ENCODE measurements at places on chromosomes 4 and X. TPM values are rescaled to one million over a fixed set of nuclear protein-coding genes. Genes with fewer than 3 reads are reported as not detected.

SCML2 gene
- polyA plus RNA-seq: 7.9 TPM

CT83 gene
- polyA plus RNA-seq: not detected

PF4V1 gene
- not detected for polyA plus RNA-seq

YY2 gene
- 1.3 TPM for polyA plus RNA-seq

ZNF711 gene
- polyA plus RNA-seq: 33.9 TPM

CPLX1 gene
- polyA plus RNA-seq: 24.2 TPM

RBM46 gene
- 0.05 TPM for polyA plus RNA-seq

SPINK2 gene
- not detected for polyA plus RNA-seq

PTTG2 gene
- polyA plus RNA-seq: not detected

TCEAL6 gene
- polyA plus RNA-seq: 13.1 TPM

DNA sequence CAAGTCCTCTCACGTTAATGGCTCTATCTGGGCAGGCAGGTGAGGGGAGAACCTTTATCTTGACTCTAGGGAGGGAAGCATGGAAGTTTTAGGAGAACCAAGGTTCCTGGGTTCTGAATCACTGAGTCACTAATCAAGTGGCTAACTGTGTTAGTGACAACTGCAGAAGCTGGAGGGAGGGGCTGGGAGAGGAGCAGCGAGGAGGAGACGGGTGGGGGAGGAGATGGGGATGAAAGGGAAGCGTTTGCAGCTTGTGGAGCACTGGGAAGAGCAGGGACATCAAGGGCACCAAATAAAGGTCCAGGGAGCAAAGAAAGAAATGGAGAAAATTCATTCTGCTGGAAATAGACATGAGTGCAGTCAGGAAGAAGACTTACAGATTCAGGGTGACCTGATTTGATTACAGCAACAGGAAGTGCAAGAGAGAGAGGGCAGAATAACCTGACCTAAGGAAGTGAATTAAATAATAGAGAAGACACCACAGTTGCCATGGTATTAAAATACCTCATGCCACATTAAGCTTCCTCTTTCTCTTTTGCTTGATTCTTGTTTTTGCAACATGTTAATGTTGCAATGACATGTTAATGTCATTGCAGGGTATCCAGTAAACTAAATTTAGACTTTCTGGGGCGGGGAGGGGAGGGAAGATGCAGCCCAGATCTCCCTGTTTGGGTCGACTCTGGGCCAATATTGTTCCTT is 4.5 kb upstream of the SETD7 start:
- DNase-seq: peak; percentile 63

GRCh38 chrX:19156186-19156585 is 33.9 kb upstream of the ADGRG2 start:
- no peak for DNase-seq

GRCh38 chrX:115616943-115617563 is 56.1 kb downstream of the PLS3 start:
- DNase-seq: no peak

DNA sequence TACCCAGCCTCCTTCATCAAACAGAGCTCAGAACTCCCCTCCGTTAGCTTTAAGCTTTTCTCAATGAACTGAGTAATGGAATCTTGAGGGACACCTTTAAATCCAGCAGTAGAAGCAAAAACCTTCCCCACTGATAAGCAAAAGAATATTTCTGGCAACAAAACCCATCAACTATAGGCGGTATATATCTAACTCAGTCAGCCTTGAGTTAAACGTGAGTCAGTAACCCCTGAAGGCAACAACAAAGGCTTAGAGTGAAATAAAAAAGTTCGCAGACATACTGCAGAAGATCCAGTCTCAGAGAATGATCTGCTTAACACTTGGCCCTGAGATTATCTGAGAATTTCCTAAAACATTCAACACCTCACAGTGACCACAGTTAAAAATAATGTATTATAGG is 77.2 kb downstream of the DMD start:
- DNase-seq: no peak

GRCh38 chrX:153793291-153793690 is 884 bp downstream of the IDH3G start:
- no peak for DNase-seq

GRCh38 chrX:123175366-123176122 is 8.5 kb upstream of the GRIA3 start:
- DNase-seq: no peak

DNA sequence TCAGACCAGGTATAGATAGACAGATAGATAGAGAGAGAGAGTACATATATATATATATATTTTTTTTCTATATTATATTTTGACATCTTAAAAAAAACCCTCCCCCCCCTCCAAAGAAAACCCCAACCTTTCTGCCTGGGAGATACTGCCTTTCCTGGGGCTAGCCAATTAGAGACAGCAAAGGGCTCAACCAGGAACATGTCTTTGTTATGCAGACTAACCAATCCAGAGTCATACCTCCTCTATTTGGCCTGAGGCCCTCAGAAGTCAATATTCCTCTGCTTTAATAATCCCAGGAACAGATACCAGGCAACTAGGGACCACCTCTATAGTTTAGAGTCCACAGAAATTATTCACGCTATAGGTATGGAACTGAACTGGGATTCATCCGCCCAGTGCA is 135.6 kb upstream of the MAD2L1 start:
- no peak for DNase-seq

- DNase-seq: no peak
Observed at GRCh38 chr4:103853627-103854026, 133.8 kb upstream of the TACR3 start.

GRCh38 chr4:61520681-61521160 is 320.6 kb downstream of the ADGRL3 start:
- DNase-seq: no peak

DNA sequence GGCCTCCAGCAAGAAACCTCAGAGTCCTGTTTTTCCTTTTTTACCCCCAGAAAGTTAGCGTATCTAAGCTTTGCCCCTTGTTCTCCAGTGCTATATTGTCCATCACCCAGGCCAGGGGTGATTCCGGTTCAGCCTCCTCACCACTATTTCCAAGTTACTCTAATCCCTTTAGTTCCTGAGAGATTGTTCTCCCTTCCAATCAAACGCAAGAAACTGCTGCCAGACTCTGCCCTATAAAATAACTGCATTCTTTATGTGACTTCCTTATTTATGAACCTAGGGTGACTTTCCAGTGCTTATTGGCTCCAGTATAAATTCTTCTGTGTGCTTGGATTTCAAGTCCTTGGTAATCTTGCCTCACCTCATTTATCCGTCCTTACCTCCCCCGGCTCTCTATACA is 65.7 kb downstream of the CLCN5 start:
- DNase-seq: no peak

DNA sequence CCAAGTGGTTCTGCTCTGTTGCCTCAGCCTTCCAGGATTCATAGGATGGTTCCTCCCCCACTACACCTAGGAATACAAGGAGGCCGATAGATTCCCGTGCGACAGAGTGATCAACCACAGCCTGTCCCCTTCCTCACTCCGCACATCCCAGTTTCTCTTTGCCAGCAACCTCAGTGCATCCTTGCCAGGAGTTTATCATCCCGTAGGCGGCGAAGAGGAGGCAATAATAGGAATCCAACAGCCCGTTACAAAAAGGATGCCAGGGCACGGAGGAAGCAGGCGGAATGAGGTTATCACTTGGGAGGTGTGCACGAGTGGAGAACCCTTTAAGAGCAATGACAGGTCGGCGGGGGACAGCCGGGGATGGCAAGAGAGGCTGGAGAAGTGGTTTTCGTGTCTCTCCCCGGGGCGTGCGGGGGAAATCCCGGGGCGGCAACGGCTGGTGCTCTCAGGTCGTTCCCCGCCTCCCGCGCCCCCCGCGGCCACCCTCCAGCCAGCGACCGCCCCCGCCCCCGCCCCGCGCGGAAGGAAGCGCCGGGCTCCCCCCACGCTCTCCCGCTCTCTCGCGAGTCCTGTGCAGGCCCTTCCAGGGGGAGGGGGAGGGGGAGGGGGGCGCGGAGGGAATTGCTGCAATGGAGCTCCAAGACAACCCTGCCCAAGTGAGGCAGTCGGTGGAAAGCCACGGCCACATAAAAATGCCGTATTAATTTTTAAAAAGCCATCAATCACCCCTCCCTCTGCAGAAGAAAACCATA is 1.6 kb downstream of the PPP3CA start:
- DNase-seq: peak; percentile 59

- DNase-seq: no peak
Observed at GRCh38 chrX:136626237-136626636, 21.7 kb upstream of the CD40LG start.

DNA sequence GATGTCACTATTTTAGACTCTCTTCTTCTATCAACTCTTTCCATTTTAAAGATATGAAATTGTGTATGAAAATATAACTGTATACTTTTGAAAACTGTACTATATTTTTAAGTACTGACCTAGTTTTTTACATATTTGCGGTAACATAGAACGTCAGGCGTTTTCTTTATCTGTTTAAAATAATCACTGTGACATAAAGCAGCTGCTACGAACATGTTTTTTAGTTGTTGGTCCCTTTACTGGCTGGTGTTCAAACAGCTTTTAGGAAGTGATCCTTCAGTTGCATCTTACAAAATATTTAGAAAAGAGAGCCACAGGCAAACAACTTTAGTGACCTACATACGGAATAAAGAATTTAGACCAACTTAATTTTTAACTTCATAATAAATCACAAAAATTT is 73.1 kb downstream of the METTL14 start:
- no peak for DNase-seq

- no peak for DNase-seq
Observed at GRCh38 chrX:73563738-73564068, 706 bp downstream of the CHIC1 start.

- DNase-seq: no peak
Observed at GRCh38 chrX:135330706-135331105, 21.4 kb downstream of the ETDC start.

GRCh38 chr4:83388313-83388676 is 53.6 kb upstream of the HPSE start:
- no peak for DNase-seq

- no peak for DNase-seq
Observed at GRCh38 chrX:40727093-40727492, 8.2 kb downstream of the MED14 start.

GRCh38 chrX:52280812-52281211 is 88.0 kb upstream of the XAGE2 start:
- no peak for DNase-seq

GRCh38 chr4:52093466-52093865 is 42.4 kb downstream of the SPATA18 start:
- DNase-seq: no peak

Data from adrenal gland (tissue), 19 donors.